H9 (cell line): ENCODE measurements at places on chromosomes 7 and 10. TPM values are rescaled to one million over a fixed set of nuclear protein-coding genes. Genes with fewer than 3 reads are reported as not detected.

Gene TMEM229A
- 0.37 and 0.46 TPM in 2 replicates for total RNA-seq

Gene VSIR
- total RNA-seq: 0.11 and 0.31 TPM in 2 replicates

Gene H2BK1
- 0.97 TPM in 1 of 2 replicates, not detected in the other for total RNA-seq

Gene ATRNL1
- total RNA-seq: 9.2 and 9.3 TPM in 2 replicates

Gene PON3
- not detected in 2 replicates for total RNA-seq

Gene KIF5B
- 67.9 and 70.5 TPM in 2 replicates for total RNA-seq

Gene NFE2L3
- 46.1 and 46.9 TPM in 2 replicates for total RNA-seq

Gene MSS51
- total RNA-seq: 1.4 and 1.9 TPM in 2 replicates

Gene NPC1L1
- total RNA-seq: 0.07 and 0.11 TPM in 2 replicates

Gene NEUROD6
- not detected in 2 replicates for total RNA-seq

Gene UNC5B
- total RNA-seq: 28.4 and 29.7 TPM in 2 replicates

Gene PRLHR
- total RNA-seq: not detected in 2 replicates

Gene PRKAR2B
- 15.2 and 16.6 TPM in 2 replicates for total RNA-seq

Gene GRID1
- total RNA-seq: 0.35 TPM in 1 of 2 replicates, not detected in the other

DNA sequence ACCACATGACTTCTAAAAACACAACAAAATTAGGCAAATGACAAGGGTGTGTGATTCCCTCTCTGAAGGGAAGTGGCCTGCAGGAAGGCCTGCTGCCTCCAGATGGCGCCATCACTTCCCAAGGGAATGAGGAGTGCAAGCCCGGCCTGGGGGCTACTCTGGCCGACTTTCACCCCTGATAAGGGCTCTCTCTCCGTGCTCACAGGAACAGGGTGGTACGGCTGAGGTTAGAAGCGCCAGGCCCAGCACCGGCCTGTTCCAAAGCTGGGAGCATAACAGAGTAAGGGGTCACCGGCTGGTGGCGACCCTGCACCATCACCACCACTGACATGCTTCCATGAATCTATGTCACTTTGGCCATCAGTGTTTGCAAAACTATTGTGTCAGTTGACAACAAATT, 13.1 kb downstream of the RBP3 start:
- DNase-seq: peak; percentile 84

GRCh38 chr7:89247207-89247606, 451.7 kb upstream of the TEX47 start:
- no peak for DNase-seq

DNA sequence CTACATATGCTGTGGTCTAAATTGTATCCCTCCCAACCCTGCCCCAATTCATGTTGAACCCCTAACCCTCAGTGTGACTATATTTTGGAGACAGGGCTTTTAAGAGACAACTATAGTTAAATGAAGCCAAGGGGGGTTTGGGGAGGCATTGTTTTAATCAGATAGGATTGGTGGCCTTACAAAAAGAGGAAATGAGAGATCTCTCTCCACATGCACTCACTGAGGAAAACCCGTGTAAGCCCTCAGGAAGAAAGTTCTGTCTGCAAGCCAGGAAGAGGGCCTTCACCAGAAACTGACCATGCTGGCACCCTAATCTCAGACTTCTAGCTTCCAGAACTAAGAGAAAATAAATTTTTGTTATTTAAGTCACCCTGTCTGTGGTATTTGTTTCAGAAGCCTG, 276.7 kb downstream of the KIF20B start:
- no peak for DNase-seq

DNA sequence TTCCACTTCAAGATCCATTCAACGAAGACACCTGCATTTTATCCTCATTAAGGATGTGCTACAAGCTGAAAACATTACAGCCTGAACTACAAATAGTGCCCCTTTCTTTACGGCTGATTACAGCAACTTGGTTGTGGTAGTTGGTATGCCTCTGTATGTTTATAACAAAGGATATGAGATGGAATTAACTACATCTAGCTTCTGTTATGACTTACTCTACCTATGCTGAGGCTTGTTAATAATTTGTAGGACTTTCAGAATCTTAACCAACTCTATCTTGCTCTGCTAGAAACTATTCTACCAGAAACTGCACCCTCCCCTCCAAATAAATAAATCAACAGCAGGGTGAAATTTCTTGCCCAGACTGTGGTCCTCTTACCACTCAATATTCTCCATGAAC, 448.1 kb downstream of the GRM8 start:
- DNase-seq: no peak

DNA sequence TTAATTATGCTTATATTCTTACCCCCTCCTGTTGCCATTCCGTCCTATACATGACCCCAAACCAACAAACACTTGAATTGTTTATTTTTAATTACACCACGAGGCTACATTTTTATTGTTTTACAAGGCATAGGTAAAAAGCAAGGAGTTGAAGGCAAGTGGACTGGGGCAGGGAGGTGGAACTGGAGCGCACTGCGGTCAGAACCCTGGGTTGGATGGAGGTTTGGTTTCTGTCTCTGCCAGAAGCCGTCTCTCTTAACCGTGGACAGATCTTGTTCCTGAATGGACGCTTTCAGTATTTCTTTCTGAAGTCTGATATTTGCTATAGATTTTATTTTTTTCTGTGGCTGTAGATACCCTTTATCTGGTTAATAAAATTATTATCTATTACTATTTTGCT, 19.9 kb upstream of the IGFBP3 start:
- no peak for DNase-seq

DNA sequence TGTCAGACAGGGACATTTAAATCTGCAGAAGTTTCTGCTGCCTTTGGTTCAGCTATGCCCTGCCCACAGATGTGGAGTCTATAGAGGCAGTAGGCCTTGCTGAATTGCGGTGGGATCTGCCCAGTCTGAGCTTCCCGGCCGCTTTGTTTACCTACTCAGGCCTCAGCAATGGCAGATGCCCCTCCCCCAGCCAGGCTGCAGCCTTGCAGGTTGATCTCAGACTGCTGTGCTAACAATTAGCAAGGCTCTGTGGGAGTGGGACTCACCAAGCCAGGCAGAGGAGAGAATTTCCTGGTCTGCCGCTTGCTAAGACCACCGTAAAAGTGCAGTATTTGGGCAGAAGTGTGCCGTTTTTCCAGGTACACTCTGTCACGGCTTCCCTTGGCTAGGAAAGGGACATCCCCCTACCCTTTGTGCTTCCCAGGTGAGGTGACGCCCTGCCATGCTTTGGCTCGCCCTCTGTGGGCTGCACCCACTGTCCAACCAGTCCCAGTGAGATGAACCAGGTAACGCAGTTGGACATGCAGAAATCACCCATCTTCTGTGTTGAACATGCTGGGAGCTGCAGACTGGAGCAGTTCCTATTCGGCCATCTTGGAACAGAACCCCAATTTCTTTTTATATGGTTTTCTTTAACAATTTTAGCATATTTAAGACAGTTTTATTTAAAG, 28.4 kb upstream of the VWDE start:
- peak; percentile 71 for DNase-seq

DNA sequence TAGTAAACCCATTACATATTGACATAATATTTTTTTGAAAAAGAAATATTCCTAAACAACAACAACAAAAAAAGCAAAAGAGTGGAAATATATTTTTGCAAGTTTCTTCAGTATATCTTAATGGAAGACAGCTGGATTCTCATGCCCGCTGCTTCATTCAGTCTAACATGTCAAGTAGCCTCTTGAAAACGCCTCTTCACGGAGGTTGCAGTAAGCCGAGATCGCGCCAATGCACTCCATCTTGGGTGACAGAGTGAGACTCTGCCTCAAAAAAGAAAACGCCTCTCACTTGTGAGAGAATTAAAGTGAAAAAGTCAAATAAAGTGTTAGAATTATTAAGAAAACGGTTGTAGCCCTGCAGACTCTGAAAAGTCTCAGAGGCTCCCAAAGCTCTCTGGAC, 1.3 kb downstream of the CUTC start:
- DNase-seq: no peak

- no peak for DNase-seq
Measured at GRCh38 chr7:127150543-127150942, 102.2 kb downstream of the GRM8 start.

DNA sequence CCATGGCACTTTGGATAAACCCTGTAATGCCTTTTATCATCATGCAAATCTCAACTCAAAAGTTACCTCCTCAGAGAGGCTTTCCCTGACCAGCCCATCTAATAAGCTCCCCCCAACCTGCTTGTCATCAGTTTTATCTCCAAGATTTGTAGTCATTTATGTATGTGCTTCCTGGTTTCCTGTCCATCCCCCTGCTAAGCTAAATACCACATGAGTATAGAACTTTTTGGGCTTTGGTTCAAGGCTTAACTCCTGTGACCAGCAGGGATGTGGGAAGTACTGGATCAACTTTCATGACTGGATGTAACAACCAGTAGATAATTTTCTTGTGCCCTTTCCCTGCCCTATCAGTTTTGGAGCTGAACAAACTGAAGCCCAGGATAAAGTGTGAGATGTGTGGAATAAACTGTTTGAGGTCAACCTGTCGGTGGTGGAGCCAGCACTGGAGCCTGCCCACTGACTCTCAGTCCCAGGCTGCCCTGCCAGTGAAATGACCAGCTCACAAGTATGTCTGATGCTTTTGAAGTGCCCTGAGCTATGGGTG, 148.6 kb downstream of the CYP26A1 start:
- DNase-seq: no peak

DNA sequence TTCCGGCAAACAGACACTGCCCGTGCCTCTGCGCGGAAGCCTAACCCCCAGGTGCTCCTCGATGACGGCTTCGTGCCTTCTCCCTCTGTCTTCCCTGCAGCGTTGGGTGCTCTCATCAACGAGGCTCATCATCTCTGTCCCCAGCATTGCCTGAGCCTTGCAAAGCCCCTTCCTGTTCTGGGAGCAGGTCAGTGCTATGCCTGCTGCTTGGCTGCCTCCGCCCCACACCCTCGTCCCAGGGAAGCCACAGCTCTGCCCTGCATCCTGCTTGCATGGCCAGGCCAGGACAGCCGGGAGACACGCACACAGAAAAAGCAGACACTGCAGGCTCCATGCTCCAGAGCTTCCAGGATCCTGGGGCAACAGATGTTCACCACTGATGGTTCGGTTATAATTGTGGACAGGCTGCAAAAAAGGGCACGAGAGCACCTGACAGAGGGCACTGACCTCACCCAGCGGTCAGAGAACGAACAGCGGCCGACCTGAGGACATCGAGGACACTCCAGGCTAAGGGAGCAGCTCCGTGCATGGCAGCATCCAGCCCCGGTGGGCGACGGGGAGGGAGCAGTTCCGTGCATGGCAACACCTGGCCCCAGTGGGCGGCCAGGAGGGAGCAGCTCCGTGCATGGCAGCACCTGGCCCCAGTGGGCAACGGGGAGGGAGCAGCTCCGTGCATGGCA, 265.5 kb downstream of the PTPRN2 start:
- DNase-seq: peak; percentile 37

DNA sequence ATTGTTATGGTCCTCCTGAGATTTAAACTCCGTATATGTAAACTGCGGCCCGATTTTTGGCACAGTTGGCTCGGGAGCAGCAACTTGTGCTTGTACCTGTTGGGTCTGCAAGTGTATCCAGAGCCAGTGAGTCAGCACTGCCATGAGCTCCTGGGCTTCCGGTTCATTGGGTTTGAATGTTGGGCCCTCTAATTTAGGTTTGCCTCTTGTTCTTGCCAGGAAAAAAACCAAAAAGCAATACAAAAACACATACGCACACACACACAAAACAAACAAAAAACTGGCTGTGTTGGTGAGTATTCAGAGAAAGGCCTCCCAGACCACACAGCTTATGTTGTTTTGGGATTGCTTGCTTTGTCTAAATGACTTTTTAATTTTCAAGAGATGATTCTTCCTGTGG, 26.3 kb downstream of the SND1 start:
- no peak for DNase-seq

- DNase-seq: no peak
Measured at GRCh38 chr10:120365872-120366271, 91.2 kb upstream of the PLPP4 start.

GRCh38 chr7:47811632-47812380, 136.5 kb downstream of the PKD1L1 start:
- DNase-seq: no peak

GRCh38 chr10:25506821-25507335, 332.1 kb downstream of the GPR158 start:
- no peak for DNase-seq

- DNase-seq: no peak
Measured at GRCh38 chr10:18976696-18977251, 71.8 kb upstream of the MALRD1 start.

GRCh38 chr10:88896372-88896993, 16.4 kb downstream of the STAMBPL1 start:
- no peak for DNase-seq

DNA sequence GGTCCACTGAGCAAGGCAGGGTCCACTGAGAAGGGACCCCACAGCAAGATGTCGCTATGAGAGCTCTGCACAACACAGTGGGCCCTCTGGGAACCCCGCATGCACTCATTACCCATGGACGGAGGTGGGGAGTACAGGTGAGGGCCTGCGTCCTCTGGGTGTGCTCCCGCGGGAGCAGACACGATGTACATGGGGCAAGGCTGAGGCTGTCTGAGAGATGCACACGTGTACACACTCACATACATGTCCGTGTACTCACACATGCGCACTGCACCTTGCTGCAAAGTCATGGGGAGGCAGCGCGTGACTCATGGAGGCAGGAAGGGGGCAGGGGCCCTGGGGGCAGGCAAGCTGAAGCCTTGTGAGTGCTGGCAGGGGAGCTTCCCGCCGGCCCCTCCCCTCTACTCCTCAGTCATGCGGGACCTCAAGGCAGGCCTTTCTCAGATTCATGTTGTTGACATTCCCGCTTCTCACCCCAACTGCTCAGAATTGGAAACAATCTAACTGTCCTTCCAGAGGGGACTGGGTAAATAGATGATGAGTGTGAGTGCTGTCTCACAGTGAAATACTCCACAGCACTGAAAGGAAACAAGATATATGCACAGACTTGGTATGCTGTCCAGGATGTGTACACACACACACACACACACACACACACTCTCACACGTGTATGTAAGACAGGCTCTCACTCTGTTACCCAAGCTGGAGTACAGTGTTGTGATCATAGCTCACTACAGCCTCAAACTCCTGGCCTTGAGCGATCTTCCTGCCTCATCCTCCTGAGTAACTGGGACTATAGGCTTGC, 40.0 kb downstream of the GOLGA7B start:
- DNase-seq: peak; percentile 84

DNA sequence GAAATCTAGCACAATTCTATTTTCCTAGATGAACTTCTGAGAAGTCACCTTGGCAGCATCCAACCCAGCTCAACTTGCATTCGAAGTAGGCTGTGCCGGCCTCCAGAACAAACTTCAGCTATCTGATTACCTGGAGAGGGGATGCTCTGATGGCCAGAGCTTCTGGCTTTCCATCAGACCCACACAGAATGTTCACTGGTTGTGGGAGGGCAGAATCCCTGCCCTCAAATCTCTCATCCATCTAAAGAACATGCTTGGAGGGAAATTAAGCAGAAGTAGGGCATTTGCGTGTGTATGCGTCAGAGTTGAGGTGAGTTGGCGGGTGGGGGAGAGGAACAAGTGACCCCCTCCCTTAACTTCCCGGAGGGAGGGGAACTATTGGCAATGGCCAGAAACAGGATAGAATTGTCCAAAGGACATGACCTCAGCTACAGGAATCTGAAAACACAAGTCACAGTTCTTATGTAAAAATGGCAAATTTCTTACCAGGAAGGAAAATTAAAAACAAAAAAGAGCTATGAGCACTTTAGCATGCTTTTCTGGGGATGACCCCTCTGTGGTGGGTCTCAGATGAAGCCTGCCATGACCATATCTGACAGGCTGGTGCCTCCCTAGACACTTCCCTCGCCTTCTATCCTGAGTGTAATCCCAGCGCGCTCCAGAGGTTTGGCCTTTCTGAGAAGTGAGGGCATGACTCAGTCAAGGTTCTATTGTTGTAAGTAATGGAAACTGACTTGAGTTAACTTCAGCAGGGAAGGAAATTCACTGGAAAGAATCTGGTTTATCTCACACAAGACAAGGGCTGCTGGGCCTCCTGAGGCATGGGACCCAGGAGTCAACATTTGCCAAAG, 278.8 kb downstream of the RPS24 start:
- peak; percentile 14 for DNase-seq
